ENCODE measurements at places on chromosomes 12 and 14.

- peak; percentile 51 for DNase-seq
Observed at GRCh38 chr14:69580009-69580577, 5.4 kb upstream of the CCDC177 start.

GRCh38 chr14:53180272-53181221, 27.4 kb upstream of the DDHD1 start:
- DNase-seq = peak; percentile 62

- DNase-seq = no peak
Observed at GRCh38 chr12:77949943-77950342, 119.2 kb downstream of the NAV3 start.

GRCh38 chr14:60926002-60926401, 54.9 kb downstream of the TRMT5 start:
- no peak for DNase-seq

GRCh38 chr14:99950181-99950580, 115.0 kb upstream of the EVL start:
- no peak for DNase-seq

All from cerebellar cortex (tissue), 1 donor.